T-helper 22 cell (primary cell): ENCODE measurements at places on chromosomes 12 and 14.

DNA sequence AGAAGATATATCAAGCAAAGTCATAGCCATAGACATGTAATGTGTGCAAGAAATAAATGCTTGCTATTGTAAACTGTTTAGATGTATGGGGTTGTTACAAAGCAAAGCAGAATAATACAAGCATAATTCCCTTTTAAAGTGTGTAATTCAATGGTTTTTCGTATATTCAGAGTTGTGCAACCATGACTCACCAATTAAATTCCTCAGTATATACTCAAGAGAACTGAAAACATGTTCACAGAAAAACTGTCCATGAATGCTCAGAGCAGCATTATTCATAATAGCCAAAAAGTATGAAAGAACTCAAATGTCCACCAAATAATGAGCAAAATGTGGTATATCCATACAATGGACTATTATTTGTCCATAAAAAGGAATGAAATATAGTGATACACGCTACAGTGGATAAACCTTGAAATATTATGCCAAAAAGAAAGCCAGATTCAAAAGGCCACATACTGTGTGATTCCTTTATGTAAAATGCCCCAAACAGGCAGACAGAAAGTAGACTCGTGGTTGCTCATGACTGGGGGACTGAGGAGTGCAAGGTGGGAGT lies 9.3 kb downstream of the GXYLT1 start:
- DNase-seq = no peak

DNA sequence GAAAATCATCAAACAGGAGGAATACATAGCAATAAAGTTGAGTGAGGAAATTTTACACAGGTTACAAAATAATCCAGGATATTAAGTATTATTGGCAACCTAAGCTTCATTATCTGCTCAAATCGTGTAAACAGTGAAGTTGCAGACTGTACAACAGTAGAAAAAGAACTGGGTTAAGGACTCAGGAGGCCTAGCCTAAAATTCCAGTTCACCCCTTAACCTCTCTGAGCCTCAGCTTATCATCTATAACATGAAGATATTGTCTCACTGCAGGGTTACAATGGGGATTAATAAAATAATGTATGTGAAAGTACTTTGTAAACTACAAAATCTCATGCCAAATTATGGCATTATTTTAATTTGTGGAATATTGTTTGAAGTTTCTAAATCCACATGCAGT lies 26.0 kb downstream of the DDHD1 start:
- no peak for DNase-seq

- no peak for DNase-seq
These were observed 118.2 kb upstream of the GSC start for GRCh38 chr14:94888121-94888520.

DNA sequence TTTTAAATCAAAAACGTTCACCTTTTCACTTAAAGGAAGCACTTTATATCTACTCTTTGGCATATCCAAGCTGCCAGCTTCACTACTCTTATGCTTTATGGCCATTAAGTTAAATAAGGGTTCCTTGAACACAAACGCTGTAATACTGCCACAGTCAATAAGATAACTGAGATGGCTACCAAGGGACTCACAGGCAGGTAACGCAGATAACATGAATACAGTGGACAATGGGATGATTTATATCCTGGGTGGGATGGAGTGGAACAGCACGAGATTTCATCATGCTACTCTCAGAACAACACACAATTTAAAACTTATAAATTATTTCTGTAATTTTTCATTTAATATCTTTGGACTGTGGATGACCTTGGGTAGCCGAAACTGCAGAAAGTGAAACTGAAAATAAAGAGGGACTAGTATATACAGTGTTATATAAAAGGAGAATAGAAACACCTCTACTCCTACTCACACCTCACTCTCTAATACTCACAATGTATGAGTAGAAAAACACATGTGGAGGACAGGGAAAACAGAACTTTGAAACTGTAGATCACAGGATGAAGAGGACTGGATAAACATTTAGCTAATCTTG lies 367.3 kb downstream of the C12orf50 start:
- DNase-seq = no peak

DNA sequence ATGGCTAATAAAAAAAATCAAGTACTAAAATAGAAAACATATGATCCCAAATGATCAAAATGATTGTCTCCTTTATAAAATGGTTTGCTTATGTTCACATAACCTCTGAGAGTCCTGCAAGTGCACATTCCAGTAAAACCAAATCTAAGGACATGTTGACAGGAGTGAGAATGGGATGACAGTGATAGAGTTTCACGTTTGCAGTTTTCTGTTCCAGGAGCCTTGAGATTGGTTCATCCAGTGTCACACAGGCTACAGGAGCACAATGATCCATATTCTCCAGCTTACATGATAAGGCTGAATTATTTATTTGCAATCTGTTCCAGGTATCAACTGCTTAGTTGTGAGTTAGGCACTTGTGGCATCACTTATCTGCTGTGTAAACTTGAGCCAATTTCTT lies 1.5 kb upstream of the GYS2 start:
- no peak for DNase-seq
